ENCODE measurements at places on chromosomes 4 and X.

GRCh38 chr4:13176741-13177142 lies 307.4 kb downstream of the RAB28 start:
- DNase-seq: no peak

DNA sequence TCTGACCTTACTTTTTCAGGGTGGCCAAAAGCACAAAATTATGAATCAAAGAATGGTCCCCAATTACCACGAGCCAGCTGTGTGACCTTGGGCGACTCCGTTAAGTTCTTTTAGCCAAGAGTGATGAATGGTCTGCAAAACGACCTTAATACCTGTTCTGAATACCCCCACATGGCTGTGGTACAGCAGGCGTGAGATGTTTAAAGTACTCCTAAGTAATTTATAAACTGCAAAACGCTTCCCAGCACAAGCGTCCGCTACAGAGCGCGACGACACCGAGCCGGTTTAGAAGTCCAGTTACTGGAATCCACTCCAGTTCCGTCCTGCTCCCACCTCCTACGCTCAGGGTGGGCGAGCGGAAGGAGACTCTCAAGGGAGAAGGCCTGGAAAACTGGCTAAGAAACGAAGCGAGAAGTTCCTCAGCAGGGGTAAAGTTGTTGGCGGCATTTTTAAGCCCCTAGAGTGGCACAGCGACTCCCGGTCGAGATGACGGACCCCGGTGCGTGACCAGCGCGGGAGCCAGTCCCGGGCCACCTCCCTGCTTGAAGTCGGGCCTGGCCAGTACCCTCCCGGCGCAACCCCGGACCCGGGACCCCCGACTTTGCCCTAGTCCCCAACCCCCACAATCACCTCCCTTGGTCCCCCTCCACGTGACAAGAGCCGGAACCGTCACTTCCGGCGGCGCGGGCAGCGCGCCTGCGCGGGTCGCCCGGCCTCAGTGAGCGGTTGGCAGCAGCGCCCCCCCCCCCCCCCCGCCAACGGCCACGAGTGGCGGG lies 659 bp upstream of the BMP2K start:
- DNase-seq: peak; percentile 80

GRCh38 chr4:144614850-144615585 lies 30.9 kb upstream of the HHIP start:
- DNase-seq: no peak

GRCh38 chr4:87321888-87322287 lies 794 bp downstream of the HSD17B13 start:
- DNase-seq: no peak

- no peak for DNase-seq
These were observed 424.5 kb upstream of the CTSO start for GRCh38 chr4:156378033-156378665.

DNA sequence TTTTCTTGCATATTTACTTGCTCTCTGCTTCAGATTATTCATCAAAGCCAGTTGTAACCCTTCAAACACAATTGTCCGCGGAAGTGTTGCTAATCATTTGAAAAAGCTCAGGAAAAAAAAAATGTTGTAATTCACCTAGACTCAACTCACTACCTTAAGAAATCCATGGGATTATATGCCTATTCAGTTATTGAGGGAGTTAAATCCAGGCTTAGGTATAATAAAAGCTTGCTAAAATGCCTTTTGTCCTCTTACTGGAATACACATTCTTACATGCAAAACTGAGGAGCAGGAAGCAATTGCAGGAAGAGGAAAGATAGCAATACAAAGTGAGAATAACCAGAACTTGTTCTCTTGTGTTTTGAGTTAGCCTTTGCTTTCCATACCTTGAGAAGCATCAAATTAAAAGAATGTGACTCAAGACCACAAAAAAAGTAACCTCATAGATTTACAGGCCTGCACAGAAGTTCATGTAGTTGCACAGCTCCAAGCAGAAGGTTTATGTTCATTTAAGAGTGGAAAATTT lies 91.4 kb upstream of the FAM241A start:
- DNase-seq: no peak

DNA sequence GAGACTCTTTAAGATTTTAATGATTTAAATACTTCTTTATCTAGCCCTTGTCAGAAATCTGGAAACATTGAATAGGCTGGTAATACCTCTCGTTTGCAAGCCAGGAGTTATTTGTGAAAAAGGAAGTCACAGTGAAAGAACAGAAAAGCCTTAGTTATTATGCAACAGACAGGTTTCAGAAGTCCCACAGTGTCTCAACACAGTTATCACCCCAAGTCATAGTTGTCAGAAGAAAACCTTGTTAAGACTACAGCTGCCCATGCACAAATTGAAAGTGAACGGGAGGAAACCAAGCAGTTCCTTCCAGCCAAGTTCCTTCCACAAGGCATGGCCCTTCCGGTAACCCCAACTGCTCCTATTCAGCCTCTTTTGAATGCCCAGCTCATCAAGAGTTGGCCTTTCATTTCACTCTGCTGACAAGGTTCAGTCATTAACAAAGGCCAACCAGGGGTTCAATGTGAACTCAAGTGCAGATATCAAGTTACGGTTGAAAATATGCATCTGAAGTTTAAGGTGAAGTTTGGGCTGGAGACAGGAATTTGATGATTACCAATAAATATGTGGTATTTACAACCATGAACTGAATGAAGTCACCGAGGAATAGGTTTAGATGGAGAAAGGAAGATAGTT lies 15.6 kb downstream of the ALPK1 start:
- DNase-seq: no peak

- DNase-seq: no peak
These were observed 1348.0 kb downstream of the ADGRL3 start for GRCh38 chr4:62548108-62548524.

- no peak for DNase-seq
These were observed 40.0 kb downstream of the HADH start for GRCh38 chr4:108029731-108030130.

DNA sequence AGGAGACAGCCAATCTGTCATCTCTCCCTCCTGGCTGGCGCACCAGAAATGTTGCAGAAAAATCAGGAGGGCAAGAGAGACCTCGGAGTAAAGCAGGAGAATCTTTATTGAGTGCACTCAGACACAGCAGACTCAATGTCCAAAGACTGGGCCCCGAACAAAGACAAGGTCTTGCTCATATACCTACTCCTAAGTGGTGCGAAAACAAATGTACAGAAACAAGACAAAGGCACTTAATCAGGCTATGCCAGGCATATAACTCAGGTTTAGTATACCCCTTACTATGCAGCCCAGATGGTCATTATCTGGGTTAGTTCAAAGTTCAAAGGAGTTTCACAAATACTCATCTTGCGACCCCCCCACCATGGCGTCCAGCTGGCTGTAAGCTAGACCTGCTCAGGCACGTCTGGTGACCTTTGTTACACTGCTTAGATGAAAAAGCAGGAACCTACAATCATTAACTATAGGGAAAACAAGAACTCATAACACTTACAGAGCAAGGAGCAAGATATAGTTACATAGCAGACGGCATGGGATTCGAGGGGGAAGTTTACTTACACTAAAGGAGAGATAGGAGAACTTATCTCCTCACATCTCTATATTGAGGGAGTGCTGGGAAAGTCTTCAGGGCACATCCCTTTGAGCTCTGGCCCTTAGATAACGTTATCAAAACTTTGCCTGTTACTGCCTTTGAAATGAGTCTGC lies 27.5 kb downstream of the SULT1E1 start:
- DNase-seq: no peak

- no peak for DNase-seq
These were observed 10.8 kb downstream of the PSAPL1 start for GRCh38 chr4:7423801-7424552.

GRCh38 chr4:138445098-138445497 lies 202.9 kb upstream of the SLC7A11 start:
- no peak for DNase-seq

DNA sequence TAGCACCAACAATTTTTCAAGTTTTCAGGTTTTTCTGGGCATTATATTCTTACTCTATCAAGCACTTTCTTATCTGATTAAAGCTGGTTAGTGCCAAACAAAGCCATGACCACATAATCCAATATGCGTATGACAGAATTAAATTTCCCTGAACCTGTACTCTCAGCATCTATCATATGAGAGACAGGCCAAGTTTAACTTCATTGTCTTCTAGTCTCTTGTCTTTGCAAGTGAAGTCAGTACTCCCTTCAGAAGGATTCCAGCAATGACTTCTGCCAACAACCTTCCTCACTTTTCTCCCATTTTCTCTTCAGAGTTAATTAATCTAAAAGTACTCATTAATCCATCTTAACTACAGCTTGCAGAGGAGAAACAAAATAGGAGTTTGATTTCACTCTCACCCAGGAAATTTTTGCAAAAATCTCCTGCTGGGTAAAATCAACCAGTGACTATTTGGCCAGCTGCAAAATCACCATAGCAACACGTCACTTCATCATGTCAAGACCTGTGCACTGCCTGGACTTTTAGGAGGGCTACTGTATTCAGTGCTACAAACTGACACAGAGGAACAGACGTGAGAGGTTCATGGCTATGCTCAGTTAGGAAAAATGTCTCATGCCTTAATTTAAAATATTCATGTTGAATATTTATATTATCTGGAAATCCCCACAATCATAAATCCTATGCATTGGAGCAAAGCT lies 208.4 kb downstream of the ANTXR2 start:
- no peak for DNase-seq

- DNase-seq: no peak
These were observed 14.7 kb downstream of the GRPR start for GRCh38 chrX:16138108-16138427.

DNA sequence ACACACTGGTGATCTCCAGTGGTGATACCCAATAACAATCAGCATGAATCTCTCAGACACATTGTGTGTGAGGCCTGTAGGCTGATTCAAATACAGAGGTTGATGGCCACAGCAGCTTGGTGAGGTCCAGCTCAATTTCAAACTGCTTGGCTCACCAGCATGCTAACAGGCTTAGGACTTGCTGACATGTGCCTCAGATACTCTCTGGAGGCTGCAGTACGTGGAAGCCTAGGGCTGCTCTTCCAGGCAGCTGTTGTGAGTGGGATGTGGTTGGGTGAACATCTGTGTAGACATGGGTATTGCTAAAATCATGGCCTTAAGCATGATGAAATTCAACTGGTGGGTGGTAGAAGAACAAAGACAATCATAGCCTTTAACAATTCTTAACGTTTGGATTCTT lies 4.3 kb downstream of the CXCL9 start:
- DNase-seq: no peak

Measured in T-cell (primary cell).